ENCODE measurements at places on chromosomes 1 and 21. TPM values are rescaled to one million over a fixed set of nuclear protein-coding genes. Genes with fewer than 3 reads are reported as not detected.

CHIA gene
- polyA plus RNA-seq = not detected

NPHS2 gene
- polyA plus RNA-seq = not detected

PKP1 gene
- polyA plus RNA-seq = not detected

PTPRC gene
- 1,490 TPM for polyA plus RNA-seq

C1orf115 gene
- polyA plus RNA-seq = 1.5 TPM

TRPM2 gene
- 4.4 TPM for polyA plus RNA-seq

PADI1 gene
- polyA plus RNA-seq = not detected

RAB29 gene
- polyA plus RNA-seq = 197 TPM

PIGV gene
- 20.0 TPM for polyA plus RNA-seq

KIAA1614 gene
- polyA plus RNA-seq = not detected

HES3 gene
- polyA plus RNA-seq = not detected

CYP4A22 gene
- polyA plus RNA-seq = not detected

GRCh38 chr1:101507547-101507971 is 270.7 kb downstream of the S1PR1 start:
- DNase-seq = no peak

GRCh38 chr1:109632671-109633346 is 13.2 kb downstream of the AMPD2 start:
- no peak for DNase-seq

GRCh38 chr1:209766051-209766450 is 10.2 kb downstream of the TRAF3IP3 start:
- DNase-seq = no peak

DNA sequence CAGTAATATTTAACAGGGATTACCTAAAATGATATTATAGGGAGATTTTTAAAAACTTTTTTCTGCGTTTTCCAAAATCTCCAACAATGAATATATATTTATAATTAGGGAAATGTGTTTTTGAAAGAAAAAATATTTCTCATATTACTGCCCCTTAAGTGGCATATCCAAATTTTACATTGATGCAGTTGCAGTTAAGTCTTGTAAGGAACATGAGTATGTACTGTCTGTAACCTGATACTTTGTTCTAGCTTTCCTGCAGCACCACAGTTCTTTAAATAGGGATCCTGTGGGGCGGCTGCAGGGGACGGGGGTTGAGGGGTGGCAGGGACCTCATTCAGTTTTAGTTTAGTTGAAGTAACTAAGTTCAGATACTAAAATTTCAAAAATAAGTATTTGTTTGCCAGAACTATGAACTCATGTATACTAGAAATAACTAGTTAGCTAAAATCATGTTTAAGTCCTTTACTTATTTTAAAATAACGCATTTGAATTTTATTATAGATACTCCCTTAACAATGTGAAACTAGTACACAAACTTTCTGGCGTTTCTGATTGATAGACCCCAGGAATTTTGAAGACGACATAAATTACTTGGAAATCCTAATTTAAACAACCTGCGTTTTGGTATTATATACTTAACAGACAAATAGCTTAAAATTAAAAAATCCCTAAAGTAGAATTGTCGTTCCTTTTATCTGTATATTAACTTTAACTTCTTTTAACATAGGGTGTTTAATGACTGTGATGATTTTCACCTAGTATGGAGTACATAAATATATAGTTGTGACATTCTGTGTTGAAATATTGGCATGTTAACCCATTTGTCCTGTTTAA is 639 bp upstream of the DNAJB4 start:
- no peak for DNase-seq

- DNase-seq = no peak
Observed at GRCh38 chr1:243494741-243495431, 239.0 kb downstream of the SDCCAG8 start.

- no peak for DNase-seq
Observed at GRCh38 chr1:150968491-150968890, 6.1 kb downstream of the CERS2 start.

DNA sequence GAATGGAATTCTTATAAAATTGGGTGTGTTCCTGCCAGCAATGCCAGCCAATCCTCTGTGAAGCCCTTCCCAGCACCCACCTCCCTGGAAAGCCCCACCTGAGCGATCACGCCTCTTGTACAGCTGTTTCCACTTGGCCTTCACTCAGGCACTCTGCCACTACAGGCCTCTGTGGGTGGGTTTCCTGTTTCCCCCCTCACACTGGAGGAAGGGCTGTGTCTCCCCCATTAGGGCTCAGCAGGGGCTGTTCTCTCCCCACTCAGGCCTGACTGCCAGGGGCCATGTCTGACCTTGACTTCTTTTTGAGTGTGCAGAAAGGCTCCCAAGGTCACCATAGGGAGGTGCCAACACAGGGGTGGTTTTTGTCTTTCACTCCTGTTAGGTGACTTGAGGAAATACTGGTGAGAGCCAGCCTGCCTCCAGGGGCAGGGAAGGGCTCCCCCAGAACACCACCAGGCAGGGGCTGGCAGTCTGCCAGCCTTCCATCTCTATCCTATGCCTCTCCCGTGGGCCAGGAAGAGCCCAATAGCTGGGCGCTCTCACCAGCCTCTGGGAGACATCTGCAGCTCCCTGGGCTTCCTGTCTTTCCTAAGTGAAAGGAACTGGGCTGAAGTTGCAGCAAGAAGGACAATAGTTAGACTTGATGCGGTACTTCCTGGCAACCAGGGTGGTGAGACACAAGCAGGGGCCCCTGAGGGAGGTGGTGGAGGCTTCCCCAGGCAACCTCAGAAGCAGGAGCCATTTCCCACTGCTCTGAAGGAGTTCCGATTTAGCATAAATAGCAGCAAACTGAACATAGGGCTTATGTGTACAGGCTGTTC is 49.1 kb downstream of the ELK4 start:
- DNase-seq = no peak

DNA sequence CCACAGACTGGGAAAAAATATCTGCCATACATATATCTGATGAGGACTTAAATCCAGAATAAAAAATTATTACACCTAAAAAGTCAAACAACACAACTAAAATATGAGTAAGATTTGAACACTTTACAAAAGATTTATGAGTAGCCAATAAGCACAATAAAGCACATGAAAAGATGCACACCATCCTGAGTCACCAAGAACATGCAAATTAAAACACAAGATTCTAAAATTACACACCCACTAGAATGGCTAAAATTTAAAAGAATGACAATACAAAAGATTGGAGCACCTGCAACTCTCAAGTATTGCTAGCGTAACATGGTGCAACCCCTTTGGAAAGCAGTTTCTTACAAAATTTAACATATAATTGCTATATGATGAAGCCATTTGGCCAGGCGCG is 30.9 kb downstream of the DENND2C start:
- no peak for DNase-seq

- DNase-seq = no peak
Observed at GRCh38 chr1:224486801-224487583, 52.4 kb upstream of the WDR26 start.

DNA sequence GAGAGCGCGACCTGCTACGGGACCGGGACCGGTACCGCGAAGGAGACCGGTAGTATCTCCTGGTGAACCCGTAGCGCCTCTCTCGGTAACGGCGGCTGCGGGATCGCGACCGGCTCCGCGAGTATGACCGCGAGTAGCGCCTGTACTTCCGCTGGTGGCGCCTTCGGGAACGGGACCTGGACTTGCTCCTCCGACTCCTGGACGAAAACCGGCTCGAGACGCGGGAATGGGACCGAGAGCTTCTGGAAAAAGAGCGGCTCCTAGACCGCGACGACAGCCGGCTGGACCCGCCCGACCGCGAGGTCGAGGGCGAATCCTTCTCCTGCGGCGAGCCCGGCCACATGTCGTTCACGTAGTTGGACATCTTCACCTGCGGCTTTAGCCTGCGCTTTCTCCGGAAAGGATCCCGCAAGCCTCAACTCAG is 642 bp downstream of the RSRP1 start:
- no peak for DNase-seq

- no peak for DNase-seq
Observed at GRCh38 chr1:4416189-4416588, 238.2 kb upstream of the AJAP1 start.

DNA sequence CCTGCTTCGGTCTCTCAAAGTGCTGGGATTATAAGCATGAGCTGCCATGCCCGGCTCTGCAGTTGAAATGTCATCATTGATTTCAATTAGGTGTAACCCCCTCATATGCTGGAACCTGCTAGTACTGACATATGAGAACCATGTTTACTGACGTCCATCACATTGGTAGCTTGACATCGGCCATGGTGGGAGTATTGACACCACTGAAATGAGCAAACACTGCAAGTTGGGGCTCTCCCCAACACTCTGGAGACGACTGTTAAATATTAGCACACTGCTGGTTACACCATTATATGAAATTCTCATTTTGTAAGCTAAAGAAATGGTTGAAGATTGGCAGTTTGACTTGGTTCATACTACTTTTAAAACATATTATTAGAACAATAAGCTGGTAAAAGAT is 63.7 kb downstream of the CNST start:
- DNase-seq = no peak

- DNase-seq = no peak
Observed at GRCh38 chr1:51906306-51907078, 28.0 kb upstream of the NRDC start.

GRCh38 chr1:86712088-86712860 is 7.9 kb downstream of the SH3GLB1 start:
- DNase-seq = no peak

DNA sequence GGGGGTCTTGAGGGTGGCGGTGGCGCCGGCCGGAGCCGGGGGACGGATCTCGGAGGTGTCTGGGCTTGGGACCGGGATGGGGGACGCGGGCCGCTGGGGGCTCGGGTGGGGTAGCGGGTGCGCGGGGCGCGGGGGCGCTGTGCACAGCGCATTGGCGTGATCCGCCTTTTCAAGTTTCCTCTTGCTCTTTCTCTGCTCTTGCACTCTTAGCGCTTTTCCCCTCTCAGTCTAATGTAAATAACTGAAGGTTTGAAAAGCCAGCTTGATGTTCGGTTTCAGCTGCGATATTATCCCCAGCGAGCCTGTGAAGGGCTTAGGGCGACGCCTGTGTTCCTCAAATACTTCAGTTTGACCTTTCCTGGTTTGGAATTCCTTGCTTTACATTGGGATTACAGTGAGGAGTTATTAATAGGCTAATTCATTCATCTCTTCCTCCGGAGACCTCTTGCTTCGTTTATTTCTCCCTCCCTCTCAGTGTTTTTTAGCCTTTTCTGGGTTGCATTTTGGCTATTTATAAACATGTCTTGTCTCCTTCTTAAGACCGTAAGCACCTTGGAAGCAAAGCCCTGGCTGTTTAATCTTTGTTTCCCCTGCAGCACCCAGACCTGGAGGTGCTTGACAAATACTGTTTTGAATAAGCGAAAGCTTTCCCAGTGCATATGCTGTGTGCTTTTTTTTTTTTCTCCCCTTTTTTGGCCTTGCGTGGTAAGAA is 693 bp downstream of the RAB4A start:
- no peak for DNase-seq

- DNase-seq = no peak
Observed at GRCh38 chr1:108583757-108584427, 24.0 kb downstream of the EEIG2 start.

DNA sequence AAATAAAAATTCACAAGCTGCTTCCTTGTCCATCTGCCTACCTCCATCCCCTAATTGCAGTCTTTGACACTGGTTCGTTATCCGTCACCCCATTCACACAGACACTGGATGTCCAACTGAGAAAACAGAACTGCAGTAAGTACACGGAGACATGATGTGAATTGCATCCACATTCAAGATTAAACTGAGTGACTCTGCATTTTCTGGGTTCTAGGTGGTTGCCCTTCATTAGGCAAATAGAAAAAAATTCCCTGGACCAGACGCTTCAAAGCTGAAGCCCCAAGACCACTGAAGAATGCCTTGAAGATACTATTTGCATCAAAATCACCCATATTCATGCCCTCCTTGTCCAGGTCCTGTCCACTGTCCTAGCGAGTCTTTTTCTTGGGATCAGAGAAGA is 7.9 kb upstream of the ALG6 start:
- no peak for DNase-seq

GRCh38 chr1:23791516-23792047 is 637 bp downstream of the LYPLA2 start:
- no peak for DNase-seq

GRCh38 chr21:41338455-41338854 is 21.9 kb downstream of the FAM3B start:
- no peak for DNase-seq

- no peak for DNase-seq
Observed at GRCh38 chr1:10160173-10160572, 50.2 kb upstream of the KIF1B start.

GRCh38 chr1:94641990-94642389 is 100.4 kb upstream of the F3 start:
- DNase-seq = no peak

GRCh38 chr1:226444901-226445300 is 37.0 kb upstream of the PARP1 start:
- DNase-seq = peak; percentile 34

DNA sequence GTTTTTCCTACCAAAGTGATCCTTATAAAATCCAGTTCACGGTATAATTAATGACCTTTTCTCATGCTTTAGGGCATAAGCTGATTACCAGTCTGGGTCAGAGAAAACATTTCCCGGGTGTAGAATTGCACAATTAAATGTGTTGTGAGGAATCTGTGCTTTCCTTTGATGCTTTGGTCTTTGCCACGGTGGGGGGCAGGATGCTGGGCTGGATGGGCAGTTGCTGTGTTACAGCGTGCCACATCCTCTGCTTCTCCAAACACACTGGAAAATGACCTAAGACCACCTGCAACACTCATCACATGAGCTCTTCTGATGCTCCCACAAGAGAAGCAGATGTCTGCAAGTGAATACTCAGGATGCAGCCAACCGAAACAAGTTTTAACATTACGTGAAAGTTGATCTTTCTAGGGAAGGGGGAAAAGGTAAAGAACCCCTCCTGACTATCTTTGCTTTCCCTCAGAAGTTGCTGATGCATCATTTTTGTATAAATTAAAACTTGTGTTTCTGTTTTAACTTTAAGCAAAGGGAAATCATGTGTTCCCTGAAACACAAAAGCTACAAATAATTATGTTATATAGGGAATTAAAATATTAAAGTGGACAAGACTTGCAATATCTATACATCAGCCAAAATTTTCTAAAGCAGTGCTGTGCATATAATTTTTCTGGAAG is 515.3 kb upstream of the NR5A2 start:
- DNase-seq = no peak

- no peak for DNase-seq
Observed at GRCh38 chr21:26773058-26773457, 72.2 kb downstream of the ADAMTS1 start.

GRCh38 chr1:15206418-15207030 is 40.5 kb upstream of the FHAD1 start:
- DNase-seq = no peak

All from immature natural killer cell (primary cell).